ENCODE measurements at places on chromosomes 2 and 18. TPM values are rescaled to one million over a fixed set of nuclear protein-coding genes. Genes with fewer than 3 reads are reported as not detected.

DNA sequence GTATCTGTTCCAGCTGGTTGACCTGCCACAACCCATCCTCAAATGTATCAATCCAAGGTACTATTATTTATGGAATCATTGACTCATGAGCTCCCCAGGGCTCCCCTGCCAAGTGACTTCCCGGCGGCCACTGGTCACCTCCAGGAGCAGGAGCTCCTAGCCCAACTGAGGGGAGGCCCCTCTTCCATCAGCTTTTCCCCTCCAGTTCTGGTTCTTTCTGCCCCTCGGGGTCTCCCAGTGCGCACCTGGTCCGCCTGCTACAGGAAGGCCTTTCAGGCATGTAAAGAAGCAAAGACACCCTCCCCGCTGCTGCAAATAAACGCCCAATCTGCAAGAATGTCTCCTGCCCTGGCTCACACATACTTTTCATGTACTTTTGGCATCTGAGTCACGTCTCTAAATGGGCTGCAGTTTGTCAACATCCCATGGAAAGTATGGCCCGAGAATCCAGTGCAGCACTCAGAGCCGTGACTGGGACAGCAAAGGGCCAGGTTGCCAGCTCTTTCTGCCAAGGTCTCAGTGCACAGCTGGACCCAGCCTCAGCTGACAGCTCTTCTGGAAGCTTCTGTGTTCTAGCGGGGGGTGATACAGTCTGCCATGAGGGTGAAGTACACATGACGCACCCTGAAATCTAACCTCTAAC lies 41.4 kb downstream of the KLHL29 start:
- peak; percentile 61 for DNase-seq
- H3K4me3 ChIP-seq, result peak overlapping the region; percentile 54
- H3K27ac ChIP-seq, result peak overlapping the region; percentile 78
- no peaks in the 10 kb centered on the region for H3K36me3 ChIP-seq

The SERPINE2 gene
- 163 TPM for total RNA-seq

The TMEM247 gene
- not detected for total RNA-seq

The NPHP1 gene
- total RNA-seq, result 6.7 TPM

GRCh38 chr18:10119991-10120390 lies 206.2 kb downstream of the VAPA start:
- no peaks in the 10 kb centered on the region for H3K36me3 ChIP-seq
- peaks cover 10% of the 10 kb centered on the region for H3K27me3 ChIP-seq
- H3K4me1 ChIP-seq, result peaks cover 27% of the 10 kb centered on the region
- DNase-seq, result no peak

Data from HFFc6 (cell line).